HFFc6 (cell line): ENCODE measurements at places on chromosomes 2 and 18. TPM values are rescaled to one million over a fixed set of nuclear protein-coding genes. Genes with fewer than 3 reads are reported as not detected.

Gene HOXD10
- 11.4 to 13.5 TPM (median 13.1 TPM) in 3 replicates for total RNA-seq

Gene RAD51AP2
- total RNA-seq, result not detected in 3 replicates

Gene TMEM178A
- 0.60 and 0.70 TPM in 2 replicates for total RNA-seq

Gene TUBA4B
- not detected in 3 replicates for total RNA-seq

- H3K4me3 ChIP-seq, result no peak overlapping the region
- H3K27me3 ChIP-seq, result no peaks in the 10 kb centered on the region; the same call in 1 of the 2 replicates
Measured at GRCh38 chr2:182456784-182457183, 29.9 kb upstream of the PDE1A start.

GRCh38 chr2:168375195-168375798 lies 80.8 kb upstream of the CERS6 start:
- no peak overlapping the region for H3K4me3 ChIP-seq
- H3K27me3 ChIP-seq, result no peaks in the 10 kb centered on the region; the same call in 1 of the 2 replicates
- no peaks in the 10 kb centered on the region for H3K36me3 ChIP-seq
- no peak overlapping the region for H3K27ac ChIP-seq

GRCh38 chr2:60356346-60356745 lies 197.1 kb downstream of the BCL11A start:
- H3K36me3 ChIP-seq, result no peaks in the 10 kb centered on the region
- no peaks in the 10 kb centered on the region for H3K4me1 ChIP-seq
- no peak overlapping the region for H3K4me3 ChIP-seq

- no peaks in the 10 kb centered on the region for H3K4me1 ChIP-seq
- H3K27me3 ChIP-seq, result peaks cover 2% of the 10 kb centered on the region; the same call in 1 of the 2 replicates
- no peak for DNase-seq
- H3K4me3 ChIP-seq, result no peak overlapping the region
- no peak overlapping the region for H3K27ac ChIP-seq
Measured at GRCh38 chr2:13091455-13091854, 374.7 kb downstream of the TRIB2 start.
